Hindlimb muscle (tissue), 1 donor: ENCODE measurements at places on chromosomes 5 and 9.

DNA sequence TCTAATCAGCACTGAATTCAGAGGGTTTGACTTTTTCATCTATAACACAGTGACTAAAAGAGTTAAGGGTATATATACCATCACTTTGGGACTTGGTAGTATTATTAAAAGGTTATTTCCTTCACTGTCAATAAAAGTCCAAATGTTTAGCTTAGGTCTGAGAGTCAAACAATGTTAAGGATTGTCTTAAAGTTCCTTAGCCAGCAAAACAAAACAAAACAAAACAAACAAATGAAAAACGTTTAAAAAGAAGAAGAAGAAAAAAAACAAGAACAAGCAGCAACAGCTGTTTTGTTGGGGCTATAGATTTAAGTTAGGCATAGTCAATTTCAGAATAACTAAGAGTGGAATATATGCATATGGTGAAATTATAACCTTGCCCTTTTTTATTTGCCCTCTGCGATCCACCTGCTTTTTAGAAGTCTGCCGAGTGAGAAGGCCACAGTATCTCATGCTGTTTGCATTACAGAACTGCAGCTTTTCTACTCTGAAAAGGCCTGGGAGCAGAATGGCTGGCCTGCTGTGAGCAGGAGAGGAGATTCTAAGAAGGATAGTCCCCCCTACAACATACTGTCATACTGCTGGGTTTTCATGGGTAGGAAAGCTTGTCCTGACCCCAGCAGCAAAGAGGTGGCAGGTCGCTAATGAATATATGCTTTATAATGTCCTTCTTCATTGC lies 141.7 kb downstream of the NTRK2 start:
- no peak for DNase-seq

- no peak for DNase-seq
Measured at GRCh38 chr5:122863240-122863639, 17.8 kb downstream of the SNX24 start.

DNA sequence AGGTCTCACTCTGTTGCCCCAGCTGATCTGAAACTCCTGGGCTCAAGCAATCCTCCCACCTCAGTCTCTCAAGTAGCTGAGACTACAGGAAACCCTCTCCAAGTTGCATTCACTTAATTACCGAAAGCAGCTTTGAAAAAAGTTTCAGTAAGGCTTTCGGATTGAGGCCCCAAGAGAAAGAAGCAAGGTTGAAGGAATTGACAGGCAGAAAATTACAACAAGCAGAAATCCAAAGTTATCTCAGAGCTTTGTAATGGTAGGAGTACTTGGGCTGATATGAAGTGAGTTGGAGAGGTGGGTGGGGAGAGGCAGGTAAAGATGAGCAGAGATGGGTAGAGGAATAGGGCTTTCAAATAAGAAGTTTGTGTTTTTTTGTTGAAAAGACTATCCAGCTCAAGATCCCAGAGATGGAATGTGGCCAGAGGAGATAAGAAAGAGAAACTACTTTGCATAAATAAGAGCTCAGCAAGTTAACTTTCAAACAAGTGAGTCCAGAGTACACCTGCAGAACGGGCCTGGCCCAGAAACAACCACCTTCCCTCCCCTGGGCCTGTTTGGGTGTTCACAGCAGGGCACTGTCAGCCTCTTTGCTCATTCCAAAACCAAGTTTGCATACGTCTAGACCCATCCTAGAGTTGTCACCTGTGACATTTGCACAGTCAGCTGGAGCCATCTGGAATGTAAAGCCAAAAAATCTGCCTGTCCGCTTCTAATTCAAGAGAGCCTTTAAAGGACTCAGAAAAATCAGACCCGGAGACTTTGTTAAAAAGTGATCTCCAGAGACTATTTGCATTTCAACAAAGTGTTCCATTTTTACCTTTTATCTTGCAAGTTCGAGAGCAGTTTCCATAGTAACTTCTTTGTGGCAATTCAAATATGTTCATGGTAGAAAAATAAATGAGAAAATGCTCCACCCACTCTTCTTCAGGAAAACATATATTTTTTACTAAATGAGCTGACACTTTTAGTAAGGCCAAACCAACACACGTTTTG lies 2.2 kb upstream of the CLINT1 start:
- no peak for DNase-seq

- DNase-seq: peak; percentile 77
Measured at GRCh38 chr9:84261070-84261746, 79.3 kb downstream of the SLC28A3 start.

DNA sequence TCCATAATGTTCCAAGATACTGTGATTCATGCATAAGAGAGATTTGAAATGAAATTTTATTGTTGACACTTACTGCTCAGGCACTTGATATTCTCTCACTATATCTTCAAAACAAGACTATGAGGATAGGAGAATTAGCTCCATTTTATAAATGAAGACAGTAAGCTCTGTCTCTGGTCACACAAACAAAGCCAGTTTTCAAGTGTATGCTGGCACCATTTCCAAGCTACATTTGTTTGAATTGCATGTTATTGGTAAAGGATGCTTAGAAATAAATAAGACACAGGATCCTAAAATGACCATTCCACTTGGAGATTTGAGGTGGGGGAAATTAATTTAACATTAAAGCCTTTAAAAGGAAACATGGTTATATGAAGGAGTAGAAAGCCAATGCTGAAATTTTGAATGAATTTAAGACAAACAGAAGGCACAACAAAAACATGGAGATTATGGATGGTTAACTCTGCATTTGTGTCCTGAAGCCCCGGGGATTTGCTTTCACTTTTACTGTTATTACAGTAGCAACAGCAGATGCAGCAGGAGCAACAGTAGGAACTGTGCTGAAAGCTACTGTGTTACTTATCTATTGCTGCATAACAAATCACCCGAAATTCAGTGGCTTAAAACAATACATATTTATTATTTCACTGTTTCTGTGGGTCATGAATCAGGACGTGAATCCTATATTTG lies 79.7 kb upstream of the ASTN2 start:
- no peak for DNase-seq
